ENCODE measurements at places on chromosomes 11 and 22.

- ATAC-seq = no peak
Measured at GRCh38 chr11:87355596-87355995, 317.9 kb downstream of the TMEM135 start.

- ATAC-seq = no peak
Measured at GRCh38 chr11:122803716-122804115, 34.6 kb upstream of the CRTAM start.

DNA sequence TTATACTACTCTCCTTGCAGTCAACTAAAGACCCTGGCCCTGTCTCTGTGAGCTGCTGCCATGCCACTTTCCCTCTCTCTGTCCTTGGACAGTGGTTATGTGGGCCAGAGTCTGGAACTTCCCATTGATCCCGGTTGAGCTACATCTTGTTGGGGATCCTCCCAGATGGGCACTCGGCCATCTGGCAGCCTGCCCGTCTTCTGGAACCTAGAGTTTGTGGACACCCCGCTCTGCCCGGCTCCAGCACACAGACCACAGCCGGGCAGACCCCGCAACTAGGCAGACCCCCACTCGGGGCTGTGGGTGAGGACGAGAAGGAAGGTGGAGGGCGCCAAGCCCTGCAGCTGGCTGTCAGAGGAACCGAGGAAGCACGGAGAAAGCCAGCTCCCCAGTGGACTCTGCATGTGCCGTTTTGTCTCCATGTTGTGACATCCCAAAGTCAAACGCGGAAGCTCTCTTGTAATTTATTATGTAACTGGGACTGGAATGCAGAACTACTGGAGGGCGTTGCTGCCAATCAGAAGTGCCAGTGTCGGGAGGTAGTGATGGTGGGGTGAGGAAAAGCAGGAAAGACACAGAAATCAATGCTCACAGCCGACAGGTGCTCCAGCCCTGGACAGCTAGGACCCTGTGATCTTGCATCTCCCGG is 207.7 kb downstream of the CEP164 start:
- ATAC-seq = no peak

GRCh38 chr11:235609-235996 is 539 bp downstream of the SIRT3 start:
- peak; percentile 47 for ATAC-seq

GRCh38 chr11:12441231-12441861 is 64.0 kb downstream of the PARVA start:
- no peak for ATAC-seq

GRCh38 chr11:111416231-111416960 is 37.3 kb upstream of the POU2AF1 start:
- ATAC-seq = no peak

GRCh38 chr11:83007909-83008580 is 63.7 kb downstream of the RAB30 start:
- ATAC-seq = peak; percentile 10

DNA sequence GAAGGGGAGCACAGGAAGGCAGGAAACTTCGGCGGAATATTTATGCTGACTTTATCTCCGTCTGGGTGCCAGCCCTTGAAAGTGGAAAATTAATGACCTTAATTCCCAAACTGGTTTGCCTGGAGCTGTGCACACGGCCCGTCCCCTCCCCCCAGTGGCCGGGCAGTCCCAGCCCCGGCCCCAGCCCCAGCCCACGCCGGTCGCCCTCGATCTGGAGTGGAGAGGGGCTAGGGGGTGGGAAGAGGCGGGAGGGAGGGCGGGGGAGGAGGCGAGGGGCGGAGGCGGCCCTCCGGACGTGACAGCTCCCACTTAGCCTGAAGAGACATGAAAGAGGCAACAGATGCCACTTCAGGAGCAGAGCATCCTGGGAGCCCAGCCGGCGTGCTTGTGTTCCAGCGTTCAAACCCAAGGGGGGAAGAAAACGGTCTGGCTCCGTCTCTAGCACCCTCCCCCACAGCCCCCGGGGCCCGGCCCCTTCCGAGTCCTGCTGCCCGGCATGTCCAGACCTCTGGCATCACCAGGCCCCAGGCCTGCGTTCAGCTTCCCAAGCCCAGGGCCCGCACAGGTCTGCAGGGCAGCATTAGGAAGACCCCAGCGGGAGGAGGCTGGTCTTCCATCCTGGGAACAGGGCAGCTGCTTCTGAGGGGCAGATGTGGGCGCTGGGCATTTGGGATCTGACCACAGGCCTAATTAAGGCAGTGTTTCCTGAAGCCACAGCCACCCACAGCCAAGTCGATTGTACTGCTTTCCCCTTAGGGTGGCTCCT is 20.0 kb upstream of the LMO1 start:
- no peak for ATAC-seq

GRCh38 chr22:18905540-18906409 is at the start of gene DGCR6:
TSS of gene DGCR6 (plus strand) at chr22:18906320. CDS start at chr22:18906375, 55 bp downstream.
- ATAC-seq = peak; percentile 99

DNA sequence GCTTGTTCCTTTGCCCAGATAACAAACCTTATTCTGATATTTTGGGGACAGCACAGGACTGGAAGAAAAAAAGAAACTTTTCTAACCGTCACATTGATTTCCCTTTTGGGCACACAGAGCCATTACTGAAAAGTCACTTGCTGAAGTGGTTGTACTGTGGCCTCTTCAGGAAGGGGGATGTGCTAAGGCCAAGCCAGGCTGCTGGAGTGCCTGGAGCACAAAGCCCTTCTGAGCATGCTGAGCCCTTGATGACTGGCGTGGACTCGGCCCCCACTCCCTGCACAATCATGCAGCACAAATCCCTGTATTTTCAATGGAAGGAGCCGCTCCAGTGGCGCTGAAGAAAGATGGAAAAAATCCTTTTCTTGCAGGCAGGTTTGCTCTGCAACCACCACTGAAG is 164.2 kb downstream of the NTM start:
- ATAC-seq = no peak
